ENCODE measurements at places on chromosomes 16 and 17. TPM values are rescaled to one million over a fixed set of nuclear protein-coding genes. Genes with fewer than 3 reads are reported as not detected.

- DNase-seq: no peak
Observed at GRCh38 chr16:65343556-65343955, 221.7 kb upstream of the CDH11 start.

The SOX8 gene
- polyA plus RNA-seq: not detected

- DNase-seq: no peak
Observed at GRCh38 chr17:45386178-45386577, 46.5 kb downstream of the ARHGAP27 start.

The MEIOB gene
- polyA plus RNA-seq: not detected

The FOXO3B gene
- not detected for polyA plus RNA-seq

The CTF1 gene
- polyA plus RNA-seq: not detected

GRCh38 chr17:83118071-83118841 lies 38.8 kb downstream of the METRNL start:
- no peak for DNase-seq

- no peak for DNase-seq
Observed at GRCh38 chr16:58196898-58197313, 1.0 kb downstream of the CSNK2A2 start.

- DNase-seq: no peak
Observed at GRCh38 chr17:42686520-42687128, 4.3 kb downstream of the CNTNAP1 start.

DNA sequence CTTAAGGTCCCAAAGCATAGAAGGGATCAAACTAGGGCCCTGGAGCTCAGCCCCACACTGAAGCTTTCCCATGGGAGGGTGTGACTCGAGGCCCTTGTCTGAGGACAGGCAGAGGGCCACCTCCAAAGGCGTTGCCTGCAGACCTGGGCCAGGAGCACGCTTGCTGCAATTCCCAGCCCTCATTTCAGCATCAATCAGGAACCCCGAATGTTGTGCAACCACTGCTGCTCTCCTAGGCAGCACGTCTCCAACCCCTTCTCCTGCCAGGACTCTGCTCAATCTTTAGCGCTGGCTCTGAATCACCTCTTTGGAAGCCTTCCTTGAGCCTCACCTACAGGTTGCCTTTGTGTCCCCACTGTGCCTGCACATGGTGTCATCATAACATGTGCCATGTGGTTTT lies 14.0 kb upstream of the ATP2C2 start:
- no peak for DNase-seq

The INPP5K gene
- polyA plus RNA-seq: 50.3 TPM

GRCh38 chr17:42387661-42388380 lies 421 bp downstream of the STAT3 start:
- peak; percentile 15 for DNase-seq

The ITGAD gene
- 0.04 TPM for polyA plus RNA-seq

The ST3GAL2 gene
- polyA plus RNA-seq: 20.0 TPM

The TBC1D26 gene
- 0.03 TPM for polyA plus RNA-seq

- no peak for DNase-seq
Observed at GRCh38 chr16:88966986-88967829, 9.8 kb downstream of the CBFA2T3 start.

- no peak for DNase-seq
Observed at GRCh38 chr16:53433509-53433908, 762 bp upstream of the RBL2 start.

The SPNS2 gene
- 0.23 TPM for polyA plus RNA-seq

The MT1M gene
- not detected for polyA plus RNA-seq

DNA sequence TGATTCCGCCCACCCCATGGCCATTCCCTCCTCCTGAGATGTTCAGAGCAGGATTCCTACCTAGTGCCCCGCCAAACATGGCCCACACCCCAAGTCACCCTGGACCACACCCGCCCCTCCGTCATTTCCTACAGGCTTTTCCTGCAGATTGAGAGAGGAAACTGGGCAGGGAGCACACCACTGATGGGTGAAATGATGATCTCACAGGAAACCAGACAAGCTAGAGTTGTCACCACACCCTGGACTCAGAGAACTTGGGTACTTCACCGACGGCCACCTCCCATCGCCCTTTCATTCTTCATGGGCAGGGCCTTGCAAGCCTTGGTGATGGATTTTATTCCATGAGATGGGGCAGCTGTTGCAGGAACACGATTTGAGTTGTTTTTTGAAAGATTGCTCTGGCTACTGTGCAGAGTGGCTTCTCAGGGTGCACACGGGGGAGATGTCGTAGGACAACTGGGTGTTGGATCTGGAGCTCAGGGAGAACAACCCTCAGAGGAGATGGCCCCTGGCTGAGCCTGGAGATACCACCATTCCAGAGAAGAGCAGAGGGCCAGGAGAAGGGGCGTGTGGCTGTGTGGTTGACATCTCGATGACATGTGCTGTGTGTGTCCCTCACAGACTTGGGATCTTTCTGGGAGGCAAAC lies 7.4 kb upstream of the B9D1 start:
- DNase-seq: peak; percentile 82

The OR3A3 gene
- polyA plus RNA-seq: not detected

The ORC6 gene
- 0.21 TPM for polyA plus RNA-seq

The SPNS3 gene
- 9.1 TPM for polyA plus RNA-seq

The SENP3 gene
- 76.8 TPM for polyA plus RNA-seq

DNA sequence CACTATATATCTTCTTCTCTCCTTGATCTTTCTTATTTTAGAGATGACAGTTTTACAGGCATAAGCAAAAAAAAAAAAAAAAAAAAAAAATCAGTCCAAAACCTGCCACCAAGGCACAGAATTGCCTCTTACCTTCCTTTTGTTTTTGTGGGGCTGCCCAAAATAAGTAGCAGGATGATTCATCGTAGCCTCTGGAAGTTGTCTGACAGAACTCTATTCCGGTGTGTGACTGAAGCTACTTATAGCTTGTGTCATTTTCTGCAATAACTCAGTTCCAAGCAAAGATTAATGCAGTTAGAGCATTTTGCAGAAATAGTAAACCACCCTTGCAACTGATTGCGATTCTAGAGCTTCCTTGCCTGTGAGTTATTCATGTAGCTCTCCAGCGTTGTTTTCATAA lies 186.8 kb downstream of the KIF2B start:
- DNase-seq: no peak

- DNase-seq: peak; percentile 87
Observed at GRCh38 chr17:31549525-31550388, 158.3 kb downstream of the RAB11FIP4 start.

GRCh38 chr16:53053967-53054669 lies 673 bp upstream of the CHD9 start:
- DNase-seq: no peak

GRCh38 chr16:4325253-4325758 lies 9.4 kb downstream of the GLIS2 start:
- DNase-seq: peak; percentile 70

- no peak for DNase-seq
Observed at GRCh38 chr17:47878203-47879027, 17.6 kb upstream of the SP2 start.

The UTS2R gene
- not detected for polyA plus RNA-seq

DNA sequence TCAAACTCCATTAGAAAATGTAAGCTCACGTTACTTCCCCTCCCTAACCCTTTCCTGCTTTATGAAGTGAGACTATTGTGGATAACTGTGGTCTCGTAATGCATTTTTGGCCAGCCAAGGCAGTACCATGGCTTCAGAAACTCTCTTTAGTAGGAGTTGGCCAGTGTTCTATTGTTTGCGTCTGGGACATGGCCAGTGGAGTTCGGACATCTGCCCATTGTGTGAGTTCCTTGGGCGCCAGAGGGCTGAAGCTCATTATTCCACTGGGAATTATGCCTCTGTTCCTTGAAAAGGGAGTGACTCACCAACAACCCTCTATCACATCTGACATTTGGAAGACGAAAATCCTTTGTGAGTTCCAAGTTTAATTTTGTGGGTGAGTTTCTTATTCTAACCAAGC lies 319.5 kb upstream of the SOX9 start:
- no peak for DNase-seq

Measured in CD14-positive monocyte (primary cell).